ENCODE measurements at places on chromosomes 2 and 18. TPM values are rescaled to one million over a fixed set of nuclear protein-coding genes. Genes with fewer than 3 reads are reported as not detected.
A peak's percentile ranks its signal among the peaks of the same experiment; 100 is the strongest.

SULT1C2 gene
- total RNA-seq, result 20.5 TPM

DNA sequence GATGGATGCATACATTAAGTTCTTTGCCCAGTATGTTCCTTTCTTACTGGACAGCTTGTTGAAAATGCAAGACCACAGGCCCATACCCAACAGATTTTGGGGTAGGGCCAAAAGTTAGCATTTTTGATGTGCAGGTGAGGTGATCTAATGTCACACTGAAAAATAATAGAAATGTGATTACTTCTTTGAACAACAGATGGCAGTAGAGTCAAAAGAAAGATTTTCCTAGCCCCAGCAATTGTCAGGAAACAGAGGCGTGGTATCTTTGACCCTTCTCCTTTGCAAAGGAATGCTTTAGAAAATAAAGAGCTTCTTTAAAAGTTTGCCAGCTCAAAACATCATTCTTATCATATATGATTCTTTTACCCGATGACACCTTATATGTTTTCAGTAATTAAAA is 343.6 kb upstream of the SYT4 start:
- peak; percentile 56 for DNase-seq
- H3K27ac ChIP-seq, result no peak overlapping the region
- H3K4me3 ChIP-seq, result no peak overlapping the region
- no peaks in the 10 kb centered on the region for H3K27me3 ChIP-seq

DNA sequence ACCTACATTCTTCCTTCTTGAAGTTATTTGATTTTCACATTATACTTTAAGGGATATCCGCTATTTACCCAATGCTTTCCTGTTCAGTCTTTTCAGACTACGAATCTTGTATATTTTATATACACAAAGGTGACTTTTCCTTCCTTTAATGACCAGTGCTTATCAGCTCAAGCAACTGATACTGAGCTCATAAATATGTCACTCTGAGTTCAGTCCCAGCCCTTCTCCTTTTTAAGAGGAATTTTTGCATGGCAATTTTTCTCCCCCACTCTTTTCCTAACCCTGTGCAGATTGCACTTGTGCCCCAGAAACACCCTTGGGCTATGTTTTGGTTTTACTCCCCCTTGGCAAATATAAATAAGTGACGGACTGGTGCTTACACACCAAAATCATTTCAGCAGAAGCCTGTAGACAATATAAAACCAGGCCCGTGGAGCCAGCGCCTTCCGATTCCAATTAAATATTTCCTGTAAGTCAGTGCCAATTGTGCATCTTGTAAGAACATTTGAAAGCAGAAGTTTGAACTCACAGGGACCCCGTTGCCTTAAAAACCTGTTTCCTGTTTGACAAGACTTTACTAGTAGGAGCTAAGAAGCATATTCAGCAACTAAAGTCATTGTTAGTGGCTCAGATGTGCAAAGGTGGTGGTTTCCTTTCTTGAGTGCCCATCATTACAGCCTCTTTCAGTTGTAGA is 66.3 kb upstream of the GATA6 start:
- no peaks in the 10 kb centered on the region for H3K27me3 ChIP-seq
- DNase-seq, result peak; percentile 42
- no peak overlapping the region for H3K27ac ChIP-seq
- H3K4me3 ChIP-seq, result no peak overlapping the region
- peaks cover 11% of the 10 kb centered on the region for H3K4me1 ChIP-seq
- no peaks in the 10 kb centered on the region for H3K36me3 ChIP-seq

DNA sequence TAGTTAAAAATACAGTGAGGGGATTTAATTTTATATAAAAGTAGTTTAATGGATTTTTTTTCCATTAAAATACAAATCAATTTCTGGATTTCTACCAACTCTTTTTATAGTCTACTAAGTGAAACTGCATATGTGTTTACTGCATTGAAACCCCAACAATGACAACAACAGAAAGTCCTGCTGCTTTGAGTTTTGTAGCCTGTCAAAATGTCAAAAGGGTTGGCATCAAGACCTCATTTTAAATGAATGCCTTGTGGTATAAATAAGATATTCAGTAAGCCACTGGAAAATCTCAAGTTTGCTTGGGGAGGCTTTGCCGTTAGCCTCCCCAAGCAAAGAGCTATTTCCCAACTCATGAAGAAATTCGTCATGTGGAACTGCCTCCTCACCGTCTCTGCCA is 440.3 kb upstream of the HNMT start:
- no peak for DNase-seq
- no peak overlapping the region for H3K27ac ChIP-seq
- H3K36me3 ChIP-seq, result no peaks in the 10 kb centered on the region
- H3K4me3 ChIP-seq, result no peak overlapping the region
- H3K27me3 ChIP-seq, result no peaks in the 10 kb centered on the region

GRCh38 chr2:11573418-11574175 is 39.8 kb downstream of the GREB1 start:
- no peaks in the 10 kb centered on the region for H3K27me3 ChIP-seq
- no peak overlapping the region for H3K27ac ChIP-seq
- H3K4me3 ChIP-seq, result no peak overlapping the region
- no peak for DNase-seq
- no peaks in the 10 kb centered on the region for H3K36me3 ChIP-seq

Data from lung (tissue), 17 donors.